ENCODE measurements at places on chromosomes 1 and 21.

- DNase-seq = no peak
Measured at GRCh38 chr1:162691999-162692575, 59.8 kb downstream of the DDR2 start.

DNA sequence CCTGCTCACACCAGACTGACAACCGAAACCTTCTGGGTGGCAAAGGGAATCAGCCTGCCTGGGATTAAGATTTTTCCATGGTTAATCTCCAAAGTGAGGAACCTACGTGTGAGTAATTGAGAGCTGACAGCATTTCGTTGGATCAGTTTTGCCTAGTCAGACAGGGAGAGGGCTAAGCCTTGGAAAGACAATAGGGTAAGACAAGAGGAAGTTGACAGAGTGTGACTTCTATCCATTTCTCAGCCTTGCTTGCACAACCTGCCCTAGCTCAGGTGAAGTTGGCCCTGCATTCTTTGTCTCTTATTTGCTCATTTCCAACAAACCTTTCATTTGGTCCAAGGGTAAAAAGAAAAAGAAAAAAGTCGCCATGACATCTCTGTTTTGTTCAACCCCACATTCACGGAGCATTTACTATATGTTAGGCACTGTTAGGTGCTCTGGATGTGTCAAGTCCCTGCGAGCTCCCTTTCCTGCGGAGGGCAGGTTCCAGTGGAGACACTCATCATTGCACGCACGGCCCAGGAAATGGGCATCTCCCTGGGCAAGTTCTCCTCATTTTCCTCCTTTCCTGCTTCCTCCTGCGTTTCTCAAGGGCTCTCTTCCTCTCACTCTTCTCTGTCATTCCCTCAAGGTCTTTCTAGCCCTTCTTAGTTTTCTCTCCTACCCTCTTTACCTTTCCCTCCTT is 23.3 kb downstream of the KIRREL1 start:
- DNase-seq = no peak

- no peak for DNase-seq
Measured at GRCh38 chr1:170145770-170146676, at the start of gene NTMT2. Gene NTMT2, plus strand, starts transcription at chr1:170145959. Its CDS starts 149 bp downstream, at chr1:170146108.

- no peak for DNase-seq
Measured at GRCh38 chr1:118788463-118788862, 199.7 kb downstream of the TBX15 start.

- peak; percentile 2 for DNase-seq
Measured at GRCh38 chr1:1080122-1080757, 6.1 kb upstream of the RNF223 start.

DNA sequence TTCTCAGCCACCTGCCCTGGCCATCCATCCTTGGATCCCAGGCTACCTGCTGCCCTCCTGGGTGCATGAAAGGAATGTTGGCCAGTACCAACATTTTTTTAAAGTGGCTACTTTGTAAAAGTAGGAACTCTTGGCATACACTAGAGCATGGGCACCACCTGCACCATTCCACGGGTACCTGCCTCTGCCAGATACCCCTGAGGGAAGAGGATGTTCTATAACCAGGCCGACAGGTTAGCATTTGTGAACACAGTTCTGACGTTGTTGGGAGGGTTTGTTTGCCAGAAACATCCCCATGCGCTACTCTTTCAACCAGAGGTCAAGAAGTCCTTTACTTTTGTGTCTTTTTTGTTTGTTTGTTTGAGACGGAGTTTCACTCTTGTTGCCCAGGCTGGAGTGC is 43.0 kb downstream of the EVA1C start:
- no peak for DNase-seq

GRCh38 chr1:201072922-201073321 is 39.3 kb downstream of the CACNA1S start:
- no peak for DNase-seq

GRCh38 chr1:27958513-27958912 is 1.3 kb upstream of the XKR8 start:
- DNase-seq = no peak

- no peak for DNase-seq
Measured at GRCh38 chr1:58857680-58858673, 74.1 kb upstream of the JUN start.

GRCh38 chr1:1281533-1282321 is 1.5 kb downstream of the SCNN1D start:
- DNase-seq = no peak

All from effector CD4-positive, alpha-beta T cell (primary cell).